Liver (tissue), 10 donors: ENCODE measurements at places on chromosomes 12 and 14. TPM values are rescaled to one million over a fixed set of nuclear protein-coding genes. Genes with fewer than 3 reads are reported as not detected.

- H3K4me1 ChIP-seq, result peaks cover 21% of the 10 kb centered on the region
- H3K4me3 ChIP-seq, result no peak overlapping the region
- DNase-seq, result peak; percentile 39
- peaks cover 12% of the 10 kb centered on the region for H3K27me3 ChIP-seq
Measured at GRCh38 chr12:64826234-64826633, 1.8 kb downstream of the TBC1D30 start.

- H3K27me3 ChIP-seq, result no peaks in the 10 kb centered on the region
- DNase-seq, result peak; percentile 35
- no peaks in the 10 kb centered on the region for H3K36me3 ChIP-seq
- H3K4me1 ChIP-seq, result no peaks in the 10 kb centered on the region
- H3K4me3 ChIP-seq, result no peak overlapping the region
Measured at GRCh38 chr14:74502236-74503019, 8.9 kb downstream of the ISCA2 start.

DNA sequence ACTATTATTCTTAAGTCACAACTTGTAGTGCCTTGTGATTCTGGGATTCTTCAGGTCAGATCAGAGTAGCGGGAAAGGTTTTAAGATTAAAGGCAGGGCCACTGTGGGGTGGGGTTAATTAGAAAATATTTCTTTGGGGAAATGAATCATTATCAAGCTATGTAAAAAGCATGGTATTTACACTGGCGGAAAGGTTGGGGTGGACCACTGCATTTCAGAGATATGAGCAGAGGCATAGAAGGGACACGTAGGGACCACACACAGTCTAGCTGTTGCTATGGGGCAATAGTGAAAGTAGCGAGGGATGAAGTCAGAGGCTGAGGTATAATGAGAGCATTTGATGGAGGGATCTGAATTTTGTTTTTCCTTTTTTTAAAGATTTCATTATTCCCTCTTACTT, 31.7 kb upstream of the KCNH3 start:
- no peak overlapping the region for H3K4me3 ChIP-seq
- no peak overlapping the region for H3K27ac ChIP-seq
- H3K27me3 ChIP-seq, result no peaks in the 10 kb centered on the region

Gene DDX11
- total RNA-seq, result 13.4 TPM

Gene RASSF9
- 0.84 TPM for total RNA-seq
